Endothelial cell of coronary artery (primary cell): ENCODE measurements at places on chromosomes 5 and 9. TPM values are rescaled to one million over a fixed set of nuclear protein-coding genes. Genes with fewer than 3 reads are reported as not detected.

Gene NPDC1
- total RNA-seq, result 29.4 and 39.3 TPM in 2 replicates

Gene COL27A1
- 7.3 and 11.5 TPM in 2 replicates for total RNA-seq

Gene ENC1
- total RNA-seq, result 126 and 134 TPM in 2 replicates

Gene LCN6
- not detected in 2 replicates for total RNA-seq

Gene STPG3
- not detected in 2 replicates for total RNA-seq

Gene CYSRT1
- total RNA-seq, result 0.19 and 0.45 TPM in 2 replicates

Gene NR6A1
- 0.36 and 0.38 TPM in 2 replicates for total RNA-seq

Gene NTRK2
- total RNA-seq, result 0.09 and 0.18 TPM in 2 replicates

Gene RAPGEF6
- 17.9 and 32.2 TPM in 2 replicates for total RNA-seq

Gene CYLC2
- total RNA-seq, result not detected in 2 replicates

Gene SPINK5
- 0.09 TPM in 1 of 2 replicates, not detected in the other for total RNA-seq

Gene ENTPD2
- total RNA-seq, result not detected in 2 replicates

Gene NSD1
- 30.5 and 38.3 TPM in 2 replicates for total RNA-seq

Gene NEUROG1
- total RNA-seq, result not detected in 2 replicates

Gene DOK3
- total RNA-seq, result 1.8 and 2.5 TPM in 2 replicates

Gene PTGER4
- total RNA-seq, result 36.8 and 39.5 TPM in 2 replicates

Gene MOB3B
- under 0.01 TPM in 2 replicates for total RNA-seq

Gene PCDHGA6
- 2.2 and 2.8 TPM in 2 replicates for total RNA-seq

Gene MYO10
- total RNA-seq, result 70.2 and 94.8 TPM in 2 replicates

Gene ITGA1
- 4.6 and 6.6 TPM in 2 replicates for total RNA-seq

Gene APBA1
- 3.7 and 4.2 TPM in 2 replicates for total RNA-seq

Gene SPINK7
- total RNA-seq, result not detected in 2 replicates

Gene NFIB
- total RNA-seq, result 74.6 and 103 TPM in 2 replicates

Gene TLE4
- 13.1 and 13.2 TPM in 2 replicates for total RNA-seq

Gene RAD50
- 13.8 and 30.0 TPM in 2 replicates for total RNA-seq

Gene LPCAT1
- total RNA-seq, result 37.5 and 46.7 TPM in 2 replicates

Gene FLT4
- total RNA-seq, result 5.5 and 10.6 TPM in 2 replicates

Gene SPATA31C1
- total RNA-seq, result not detected in 2 replicates

Gene LMX1B
- not detected in 2 replicates for total RNA-seq

Gene TLX3
- total RNA-seq, result not detected in 2 replicates

Gene OR1N2
- total RNA-seq, result not detected in 2 replicates

Gene SPINK6
- total RNA-seq, result not detected in 2 replicates

Gene GABRG2
- total RNA-seq, result not detected in 2 replicates

Gene PCDHB16
- total RNA-seq, result 0.09 and 0.19 TPM in 2 replicates

Gene PAIP1
- 55.8 and 64.6 TPM in 2 replicates for total RNA-seq

Gene MLANA
- total RNA-seq, result not detected in 2 replicates
